H9 (cell line): ENCODE measurements at places on chromosomes 1 and 21. TPM values are rescaled to one million over a fixed set of nuclear protein-coding genes. Genes with fewer than 3 reads are reported as not detected.

The LHX8 gene
- total RNA-seq, result not detected in 2 replicates

The S100A9 gene
- total RNA-seq, result not detected in 2 replicates

DNA sequence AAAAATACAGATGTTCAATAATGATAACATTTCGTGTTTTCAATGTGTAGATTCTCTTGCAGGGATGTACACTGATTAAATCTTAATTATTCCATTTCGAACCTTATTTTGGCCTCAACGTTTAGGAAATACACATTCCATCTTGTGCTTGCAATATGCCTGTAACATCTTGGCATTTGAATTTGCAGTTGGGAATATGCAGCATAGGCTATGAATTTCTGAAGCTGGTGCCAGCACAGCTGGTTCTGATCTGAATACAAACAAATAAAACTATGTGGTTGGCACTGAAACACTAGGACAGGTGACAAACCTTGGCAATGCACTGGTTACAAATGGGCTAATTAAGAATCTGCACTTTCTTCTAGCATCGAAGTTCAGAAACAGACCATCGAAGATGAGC lies 108.4 kb downstream of the ERG start:
- no peak overlapping the region for H3K27ac ChIP-seq
- H3K4me3 ChIP-seq, result no peak overlapping the region
- 0 out of 2 replicates have a peak, but pooled peaks cover 3% of the 10 kb centered on the region for H3K4me1 ChIP-seq
- no peaks in the 10 kb centered on the region for H3K27me3 ChIP-seq

GRCh38 chr1:247370786-247371732 lies 39.4 kb upstream of the ZNF496 start:
- H3K4me3 ChIP-seq, result peak overlapping the region; percentile 38; the same call in 1 of the 3 replicates
- DNase-seq, result no peak
- no peaks in the 10 kb centered on the region for H3K27me3 ChIP-seq
- H3K4me1 ChIP-seq, result peaks cover 7% of the 10 kb centered on the region; the same call in 1 of the 2 replicates
- no peak overlapping the region for H3K27ac ChIP-seq

The TRAF3IP3 gene
- not detected in 2 replicates for total RNA-seq

- peaks cover 12% of the 10 kb centered on the region; the same call in 1 of the 2 replicates for H3K4me1 ChIP-seq
- no peak overlapping the region for H3K4me3 ChIP-seq
- no peaks in the 10 kb centered on the region for H3K27me3 ChIP-seq
- no peak for DNase-seq
- no peaks in the 10 kb centered on the region for H3K36me3 ChIP-seq
These were observed 68.9 kb upstream of the RAB3GAP2 start for GRCh38 chr1:220341126-220341525.

- DNase-seq, result no peak
- H3K4me1 ChIP-seq, result no peaks in the 10 kb centered on the region
- H3K36me3 ChIP-seq, result no peaks in the 10 kb centered on the region
- H3K27ac ChIP-seq, result no peak overlapping the region
These were observed 360.1 kb downstream of the BARHL2 start for GRCh38 chr1:90356991-90357390.

The DNAJC28 gene
- total RNA-seq, result 3.4 and 3.7 TPM in 2 replicates

DNA sequence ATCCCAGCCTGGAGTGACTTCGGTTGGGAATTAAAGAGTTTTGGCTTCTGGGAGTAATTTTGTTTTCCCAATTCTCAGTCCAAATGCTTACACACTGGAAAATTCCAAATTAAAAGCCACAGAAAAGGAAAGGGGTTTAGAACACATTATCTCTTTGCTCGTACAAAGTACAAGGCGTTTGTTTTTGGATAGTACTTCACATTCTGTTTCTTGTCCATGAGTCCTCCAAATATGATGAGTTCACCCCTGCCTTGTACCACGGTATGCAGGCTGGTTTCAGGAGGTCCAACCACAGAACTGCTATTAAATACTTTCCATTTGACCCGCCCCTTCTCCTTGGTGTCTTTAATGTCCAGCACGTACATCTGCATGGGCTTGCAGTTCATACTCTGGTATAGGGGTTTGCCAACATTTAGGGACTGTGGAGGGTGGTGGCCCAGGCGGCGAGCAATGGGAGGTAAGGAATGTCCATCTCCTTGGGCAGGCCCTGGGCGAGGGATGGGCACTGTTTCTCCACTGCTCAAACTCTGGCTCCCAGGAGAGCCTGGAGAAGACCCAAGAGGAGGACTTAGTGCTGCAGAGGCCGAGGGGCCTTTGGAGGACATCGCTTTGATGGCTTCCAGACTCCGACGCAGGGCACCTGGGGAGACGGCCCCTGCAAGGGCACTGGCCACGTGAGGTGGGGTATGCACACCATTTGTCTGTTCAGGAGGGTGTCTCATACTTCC lies 13.7 kb upstream of the CPLANE2 start:
- no peaks in the 10 kb centered on the region for H3K27me3 ChIP-seq
- H3K36me3 ChIP-seq, result peaks cover 3% of the 10 kb centered on the region; the same call in 2 of the 3 replicates
- H3K4me1 ChIP-seq, result no peaks in the 10 kb centered on the region

DNA sequence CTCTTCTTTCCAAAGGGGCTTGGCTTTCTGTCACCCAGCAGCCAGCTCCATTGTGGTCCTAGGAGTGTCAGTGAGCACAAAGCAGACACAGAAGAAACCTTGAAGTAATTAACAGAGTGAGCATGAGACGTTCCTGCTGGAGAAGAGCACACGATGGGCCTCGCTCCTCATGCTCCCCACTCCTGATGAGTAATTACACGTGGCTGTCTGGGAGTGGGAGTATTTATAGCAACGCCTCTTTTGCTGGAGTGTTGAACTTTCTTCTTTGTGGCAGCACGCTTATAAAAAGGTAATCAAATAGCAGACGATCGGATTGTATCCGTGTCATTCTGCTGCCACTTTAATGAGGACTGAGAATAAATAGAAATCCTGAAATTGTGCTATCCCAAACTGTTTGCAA lies 185.8 kb downstream of the CAMTA1 start:
- DNase-seq, result peak; percentile 16
- peaks cover 8% of the 10 kb centered on the region for H3K36me3 ChIP-seq
- H3K27me3 ChIP-seq, result no peaks in the 10 kb centered on the region
- H3K27ac ChIP-seq, result no peak overlapping the region
- no peaks in the 10 kb centered on the region for H3K4me1 ChIP-seq
- H3K4me3 ChIP-seq, result no peak overlapping the region

GRCh38 chr1:163999131-163999530 lies 559.9 kb upstream of the PBX1 start:
- H3K4me1 ChIP-seq, result no peaks in the 10 kb centered on the region
- no peak overlapping the region for H3K27ac ChIP-seq
- peaks cover 23% of the 10 kb centered on the region for H3K36me3 ChIP-seq
- DNase-seq, result no peak
- H3K27me3 ChIP-seq, result no peaks in the 10 kb centered on the region

DNA sequence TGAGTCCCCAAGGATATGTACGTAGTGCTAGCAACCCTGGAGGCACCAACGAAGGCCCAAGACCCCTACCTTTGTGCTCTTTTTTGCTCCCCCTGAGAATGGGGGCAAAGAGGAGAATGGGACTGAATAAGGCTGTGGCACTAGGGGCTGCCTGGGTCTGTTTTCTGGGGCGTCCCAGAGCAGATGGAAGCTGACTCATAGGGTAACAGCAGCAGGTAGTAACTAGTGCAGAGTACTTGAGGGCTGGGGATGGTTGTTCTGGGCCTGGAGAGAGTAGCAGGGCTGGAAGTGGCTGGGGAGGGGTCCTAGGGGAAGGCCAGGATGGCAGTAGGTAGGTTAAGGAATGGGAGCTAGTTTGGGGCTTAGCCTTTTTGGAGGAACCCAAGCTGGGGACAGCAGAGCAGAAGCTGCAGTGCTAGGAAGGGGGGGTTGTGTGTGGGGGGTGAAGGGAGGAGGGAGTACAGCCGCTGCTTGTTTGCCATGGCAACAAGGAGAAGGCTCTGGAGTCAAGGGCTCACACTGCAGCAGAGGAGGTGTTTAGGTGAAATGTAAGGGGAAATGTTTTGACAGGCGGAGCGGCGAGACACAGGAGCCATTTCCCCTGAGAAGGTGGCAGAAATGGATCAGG lies 1.8 kb downstream of the NCDN start:
- H3K27ac ChIP-seq, result no peak overlapping the region
- DNase-seq, result no peak
- peaks cover 6% of the 10 kb centered on the region; the same call in 1 of the 2 replicates for H3K4me1 ChIP-seq

- no peaks in the 10 kb centered on the region for H3K27me3 ChIP-seq
- H3K36me3 ChIP-seq, result peaks cover 7% of the 10 kb centered on the region
- no peaks in the 10 kb centered on the region for H3K4me1 ChIP-seq
- H3K27ac ChIP-seq, result no peak overlapping the region
- H3K4me3 ChIP-seq, result no peak overlapping the region
- DNase-seq, result no peak
These were observed 2.5 kb upstream of the DUSP23 start for GRCh38 chr1:159778266-159778665.

The ZYG11B gene
- total RNA-seq, result 20.6 and 21.2 TPM in 2 replicates

GRCh38 chr1:15154480-15155036 lies 1.0 kb downstream of the TMEM51 start:
- H3K27me3 ChIP-seq, result no peaks in the 10 kb centered on the region; the same call in 1 of the 2 replicates
- peak overlapping the region; percentile 81 for H3K4me3 ChIP-seq
- DNase-seq, result peak; percentile 63
- no peak overlapping the region for H3K27ac ChIP-seq
- no peaks in the 10 kb centered on the region for H3K4me1 ChIP-seq

DNA sequence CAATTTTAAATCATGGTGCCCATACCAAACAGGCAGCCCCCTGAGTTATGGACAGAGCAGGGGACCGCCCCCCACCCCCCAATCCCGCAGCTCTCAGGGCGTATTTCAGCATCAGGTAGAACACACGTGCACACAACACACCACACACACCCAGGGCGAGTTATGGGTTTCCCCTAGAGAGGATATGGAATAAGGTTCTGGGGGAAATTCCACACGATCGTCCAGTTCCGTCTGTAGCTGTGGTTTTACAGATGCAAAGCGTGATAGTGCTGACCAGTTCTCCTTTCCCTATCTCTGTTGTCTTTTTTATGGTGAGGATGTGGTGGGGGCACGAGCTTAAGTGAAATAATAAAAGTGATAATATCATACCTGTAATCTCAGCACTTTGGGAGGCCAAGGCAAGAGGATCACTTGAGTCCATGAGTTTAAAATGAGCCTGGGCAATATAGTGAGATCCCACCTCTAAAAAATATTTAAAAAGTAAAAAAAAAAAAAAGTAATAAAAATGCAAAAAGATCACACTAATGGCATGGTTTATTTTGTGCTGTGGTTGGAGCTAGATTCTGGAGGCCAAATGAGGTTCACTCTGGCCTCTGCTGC lies 25.1 kb downstream of the C2CD2 start:
- H3K27ac ChIP-seq, result no peak overlapping the region
- no peak overlapping the region for H3K4me3 ChIP-seq
- DNase-seq, result no peak
- H3K4me1 ChIP-seq, result peaks cover 7% of the 10 kb centered on the region
- no peaks in the 10 kb centered on the region for H3K27me3 ChIP-seq

DNA sequence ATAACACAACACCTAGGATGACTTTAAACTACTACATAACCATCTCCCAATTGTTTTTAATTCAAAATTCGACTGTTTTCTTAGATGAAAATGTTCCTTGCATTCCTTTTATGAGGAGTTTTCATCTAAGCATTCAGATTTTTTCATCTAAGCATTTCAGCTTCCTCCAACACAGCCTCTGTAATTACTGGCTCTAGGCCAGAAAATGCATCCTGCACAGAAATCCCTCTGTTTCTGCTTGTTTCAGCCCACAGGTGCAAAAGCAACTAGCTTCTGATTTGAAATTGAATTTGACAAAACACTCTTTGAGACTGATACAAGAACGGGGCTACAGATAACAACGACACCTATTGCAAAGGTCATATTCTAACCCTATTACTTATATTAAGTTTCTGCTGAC lies 90.4 kb downstream of the RGS21 start:
- no peaks in the 10 kb centered on the region for H3K27me3 ChIP-seq
- DNase-seq, result no peak
- no peaks in the 10 kb centered on the region for H3K4me1 ChIP-seq
- no peak overlapping the region for H3K27ac ChIP-seq
- H3K36me3 ChIP-seq, result no peaks in the 10 kb centered on the region

DNA sequence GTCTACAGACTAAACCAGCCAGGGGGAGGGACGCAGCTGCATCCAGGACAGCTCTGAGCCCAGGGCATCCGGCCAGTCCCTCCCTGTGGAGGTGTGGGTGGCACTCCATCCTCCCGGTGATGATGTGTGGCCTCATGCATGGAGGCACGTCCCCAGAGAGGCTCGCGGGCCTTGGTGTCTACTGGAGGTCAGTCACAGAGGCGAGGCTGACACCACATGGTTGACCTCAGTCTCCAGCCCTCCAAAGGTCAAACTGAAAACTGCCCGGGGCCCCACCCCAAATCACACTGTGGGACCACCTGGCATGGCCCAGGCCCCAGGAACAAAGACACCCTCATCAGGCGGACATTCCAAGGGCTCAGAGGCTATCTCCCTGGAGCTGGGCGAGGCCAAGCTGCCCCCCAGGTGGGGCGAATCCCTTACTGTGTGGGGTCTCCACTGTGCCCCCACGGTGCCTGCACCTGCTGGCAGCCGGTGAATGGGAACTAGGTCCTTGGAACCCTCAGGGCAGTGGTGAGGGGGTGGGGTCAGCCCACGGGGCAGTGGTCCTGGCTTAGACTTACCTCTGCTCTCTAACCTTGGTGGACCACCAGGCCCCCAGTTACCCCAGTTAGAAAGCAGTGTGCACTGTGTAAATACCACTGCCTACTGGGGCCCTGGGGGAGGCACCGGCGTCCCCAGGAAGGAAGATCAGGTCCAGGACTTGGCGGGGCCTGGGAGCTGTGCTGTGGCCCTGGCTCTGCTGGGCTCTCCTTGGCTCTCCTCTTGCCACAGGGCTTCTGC lies 49.1 kb downstream of the TRPM2 start:
- H3K4me1 ChIP-seq, result no peaks in the 10 kb centered on the region
- DNase-seq, result peak; percentile 21
- peaks cover 5% of the 10 kb centered on the region; the same call in 2 of the 3 replicates for H3K36me3 ChIP-seq

The ATP1A2 gene
- total RNA-seq, result 3.0 and 4.6 TPM in 2 replicates

GRCh38 chr1:29581256-29581655 lies 344.9 kb downstream of the PTPRU start:
- no peak overlapping the region for H3K27ac ChIP-seq
- no peaks in the 10 kb centered on the region for H3K36me3 ChIP-seq
- H3K4me1 ChIP-seq, result no peaks in the 10 kb centered on the region
- H3K4me3 ChIP-seq, result no peak overlapping the region

The LRRIQ3 gene
- 0.26 and 0.48 TPM in 2 replicates for total RNA-seq

- no peak overlapping the region for H3K4me3 ChIP-seq
- no peaks in the 10 kb centered on the region; the same call in 1 of the 2 replicates for H3K4me1 ChIP-seq
- no peaks in the 10 kb centered on the region for H3K27me3 ChIP-seq
- no peak overlapping the region for H3K27ac ChIP-seq
- H3K36me3 ChIP-seq, result no peaks in the 10 kb centered on the region
- DNase-seq, result no peak
These were observed 1.8 kb upstream of the KIF1B start for GRCh38 chr1:10208537-10208936.

GRCh38 chr1:212153635-212154034 lies 118.1 kb downstream of the DTL start:
- no peak overlapping the region for H3K27ac ChIP-seq
- DNase-seq, result no peak
- H3K27me3 ChIP-seq, result no peaks in the 10 kb centered on the region
- H3K4me3 ChIP-seq, result no peak overlapping the region
- peaks cover 6% of the 10 kb centered on the region for H3K36me3 ChIP-seq
